ENCODE measurements at places on chromosomes 4 and X.

DNA sequence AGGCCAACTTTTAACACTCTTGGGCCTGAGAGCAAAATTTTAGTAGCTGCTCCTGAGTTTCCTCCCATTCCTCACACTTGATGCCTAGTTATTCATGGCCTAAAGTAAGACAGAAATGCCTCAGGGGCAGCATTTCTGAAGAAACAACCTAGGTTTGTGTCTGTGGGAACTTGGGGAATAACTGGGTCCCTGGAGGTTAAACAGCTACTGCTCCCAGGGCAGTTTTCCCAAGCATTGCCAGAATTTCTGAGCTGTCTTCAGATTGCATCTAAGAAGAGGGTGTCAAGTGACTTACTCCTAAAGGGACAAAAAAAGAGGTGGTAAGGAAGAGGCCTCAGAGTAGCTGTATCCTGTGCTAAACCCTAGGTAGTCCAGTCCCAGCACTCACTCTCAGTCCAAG is 130.8 kb upstream of the ACSL4 start:
- no peak for DNase-seq

DNA sequence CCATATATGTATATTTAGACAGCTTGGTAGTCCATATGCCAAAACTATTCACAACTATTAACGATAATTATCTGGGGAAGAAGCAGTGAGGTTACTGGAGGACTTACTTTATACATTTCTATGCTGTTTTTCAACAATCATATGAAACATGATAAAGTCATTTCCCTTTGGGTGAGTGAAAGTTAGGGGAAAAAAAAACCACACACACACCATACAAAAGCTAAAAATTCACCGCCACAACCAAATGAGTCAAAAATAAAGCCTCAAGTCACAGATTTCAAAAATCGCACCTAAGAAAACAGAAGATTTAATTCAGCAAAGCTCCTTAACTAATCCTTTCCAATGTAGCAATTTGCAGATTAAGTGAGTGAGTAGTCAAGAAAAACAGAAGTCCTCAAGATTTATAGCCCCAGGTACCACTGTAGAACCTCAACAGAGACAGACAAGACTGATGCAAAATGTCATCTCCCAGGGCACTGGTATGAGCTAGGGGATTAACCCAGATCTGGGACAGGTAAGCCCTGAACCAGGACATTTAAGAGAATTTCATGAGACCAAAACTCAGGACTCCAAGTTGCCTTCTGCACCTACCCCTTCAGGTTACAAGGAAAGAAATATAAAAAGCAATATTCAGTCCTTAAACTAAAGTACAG is 35.1 kb downstream of the SYTL4 start:
- no peak for DNase-seq

GRCh38 chrX:134369576-134369975 is 90.4 kb upstream of the HPRT1 start:
- no peak for DNase-seq

- no peak for DNase-seq
Observed at GRCh38 chrX:86383681-86384540, 235.7 kb downstream of the DACH2 start.

DNA sequence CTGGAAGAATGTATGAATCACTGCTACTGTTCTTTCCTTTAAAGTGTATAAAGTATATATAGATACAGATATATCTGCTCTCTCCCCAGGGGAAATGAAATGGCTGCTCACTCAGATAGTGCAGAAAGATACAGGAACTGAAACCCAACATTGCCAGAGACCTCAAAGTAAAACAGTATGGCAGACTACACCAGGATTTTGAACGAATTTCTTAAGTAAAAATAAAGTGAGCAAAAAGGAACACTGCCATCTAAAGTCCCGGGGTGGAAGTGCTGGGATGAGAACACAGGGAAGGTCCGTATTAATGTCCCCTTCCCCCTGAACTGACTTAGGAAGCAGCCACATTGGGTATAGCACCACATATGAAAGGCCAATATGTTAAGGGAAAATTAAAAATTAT is 93.4 kb downstream of the TMA16 start:
- peak; percentile 2 for DNase-seq

- DNase-seq: no peak
Observed at GRCh38 chr4:23902222-23902804, 12.5 kb upstream of the PPARGC1A start.

DNA sequence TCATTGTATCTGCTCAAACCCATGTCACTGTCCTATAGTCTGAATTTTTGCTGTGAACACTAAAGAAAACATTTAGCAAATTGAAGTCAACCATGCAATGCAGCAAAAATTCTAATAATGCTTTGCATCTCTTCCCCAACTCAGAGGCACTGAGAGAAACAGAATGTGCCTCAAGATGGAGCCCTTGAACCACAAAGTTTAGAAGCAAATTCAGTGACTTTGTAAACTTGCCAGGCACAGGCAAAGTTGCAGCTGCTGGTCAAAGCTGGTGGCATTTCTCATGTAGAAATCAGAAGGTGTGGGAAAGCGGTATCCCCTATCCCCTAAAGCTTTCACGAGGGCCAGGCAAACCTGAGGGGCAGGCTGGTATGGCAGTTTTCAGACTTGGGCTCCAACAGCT is 121.7 kb upstream of the DIPK2B start:
- DNase-seq: peak; percentile 85

GRCh38 chrX:79110731-79111130 is 33.8 kb upstream of the GPR174 start:
- no peak for DNase-seq
